ENCODE measurements at places on chromosomes 13 and 19.

DNA sequence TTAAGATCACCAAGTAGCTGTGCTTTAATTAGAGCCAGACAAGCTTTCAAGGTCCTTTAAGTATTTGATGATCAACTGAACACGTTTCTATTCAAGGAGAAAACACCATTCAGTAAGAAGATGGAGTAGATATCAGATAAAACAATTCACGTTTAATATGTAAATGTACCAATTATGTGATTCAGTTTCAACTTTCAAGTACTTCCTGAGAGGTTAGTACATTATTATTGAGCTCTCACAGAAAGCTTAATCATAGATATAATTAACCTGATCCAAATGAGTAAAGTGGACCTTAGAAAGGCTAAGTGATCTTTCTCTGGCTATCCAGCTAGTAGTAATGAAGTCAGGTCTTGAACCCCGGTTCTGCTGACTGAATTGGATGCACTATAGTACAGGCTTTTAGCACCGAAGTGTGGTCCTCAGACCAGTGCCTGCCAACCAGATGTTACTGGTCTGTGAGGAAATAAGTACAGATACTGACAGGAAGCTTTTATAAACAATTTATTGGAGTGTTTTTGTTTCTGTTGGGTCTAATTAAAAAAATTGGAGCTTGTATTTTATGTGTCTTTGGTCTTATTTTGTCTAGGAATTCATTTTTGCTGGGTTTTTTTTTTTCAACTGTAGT lies 10.2 kb downstream of the CLN5 start:
- no peak for DNase-seq

GRCh38 chr13:31528176-31528575 lies 211.2 kb upstream of the RXFP2 start:
- DNase-seq: no peak

GRCh38 chr19:50542943-50543342 lies 25.3 kb downstream of the LRRC4B start:
- no peak for DNase-seq

DNA sequence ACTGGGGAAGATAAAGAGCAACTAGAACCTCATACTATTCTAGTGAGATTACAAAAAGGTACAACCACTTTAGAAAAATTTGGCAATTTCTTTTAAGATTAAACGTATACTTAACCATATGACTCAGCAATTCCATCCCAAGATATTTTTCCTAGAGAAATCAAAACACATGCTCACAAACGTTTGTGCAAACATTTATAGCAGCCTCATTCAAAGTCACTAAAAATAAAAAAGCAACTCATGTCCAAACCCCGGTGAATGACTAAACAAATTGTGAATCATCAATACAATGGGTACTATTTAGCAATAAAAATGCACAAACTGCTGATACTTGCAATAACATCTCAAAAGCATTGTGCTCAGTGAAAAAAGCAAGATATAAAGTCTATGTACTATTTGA lies 121.5 kb downstream of the FRY start:
- no peak for DNase-seq

DNA sequence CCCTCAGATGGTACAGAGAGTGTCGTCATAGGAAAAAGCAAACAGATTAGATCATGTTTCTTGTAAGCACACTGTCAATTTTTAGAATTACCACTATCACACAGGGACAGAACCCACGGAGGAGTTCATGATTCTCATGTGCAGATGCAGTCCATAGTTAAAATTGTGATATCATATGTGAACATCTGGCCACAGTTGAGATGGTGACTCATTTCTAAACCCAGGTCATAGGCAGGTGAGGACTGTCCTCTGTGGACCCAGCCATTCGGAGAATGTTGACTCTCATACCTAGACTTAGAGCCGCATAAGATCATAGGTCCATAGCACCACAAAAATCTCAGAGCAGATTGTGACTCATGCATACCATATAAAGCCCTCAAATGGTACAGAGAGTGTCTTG lies 17.8 kb upstream of the ZNF730 start:
- no peak for DNase-seq

DNA sequence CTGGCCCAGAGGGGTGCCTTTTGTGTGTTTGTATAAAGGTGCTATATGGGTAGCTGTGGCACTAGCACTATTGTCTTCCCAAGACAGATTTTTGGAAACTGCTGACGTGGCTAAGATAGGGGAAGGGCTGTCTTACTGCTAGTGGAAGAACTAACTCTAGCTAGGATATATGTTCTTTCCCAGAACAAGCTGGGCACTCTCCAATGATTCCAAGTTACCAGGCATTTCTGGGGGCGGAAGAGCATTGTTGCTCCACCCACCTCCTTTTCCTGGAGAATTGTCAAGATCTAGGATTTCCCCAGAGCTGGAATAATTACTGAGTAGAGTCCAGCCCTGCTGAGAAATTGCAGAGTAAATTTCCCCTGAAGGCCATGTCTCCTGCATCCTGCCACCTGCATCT lies 408.3 kb downstream of the KLF5 start:
- no peak for DNase-seq

Measured in NCI-H2171 (cell line).